IPS-NIHi11 (cell line): ENCODE measurements at places on chromosomes 4 and X.
A peak's percentile ranks its signal among the peaks of the same experiment; 100 is the strongest.

DNA sequence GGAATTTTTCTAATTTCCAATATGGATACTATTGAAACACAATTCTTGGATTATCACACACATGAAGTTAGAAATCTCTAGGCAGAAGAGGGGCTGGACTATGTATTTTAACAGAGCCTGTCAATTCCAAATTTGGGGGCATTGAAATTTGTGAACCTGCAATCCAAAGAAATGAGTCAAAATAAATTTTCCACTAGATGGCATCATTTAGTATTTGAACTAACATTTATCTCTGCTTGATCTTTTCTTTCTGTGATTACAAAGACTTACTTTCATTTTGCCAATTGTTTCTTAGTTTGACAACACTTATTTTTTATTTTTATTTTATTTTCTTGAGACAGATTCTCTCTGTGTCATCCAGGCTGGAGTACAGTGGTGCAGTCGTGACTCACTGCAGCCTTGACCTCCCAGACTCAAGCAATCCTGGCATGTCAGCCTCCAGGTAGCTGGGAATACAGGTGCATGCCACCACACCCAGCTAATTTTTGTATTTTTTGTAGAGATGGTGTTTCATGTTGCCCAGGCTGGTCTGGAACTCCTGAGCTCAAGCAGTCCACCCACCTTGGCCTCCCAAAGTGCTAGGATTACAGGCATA is 2.7 kb upstream of the PYURF start:
- no peak for DNase-seq

GRCh38 chrX:155086202-155086840 is 15.0 kb downstream of the BRCC3 start:
- DNase-seq = peak; percentile 38

DNA sequence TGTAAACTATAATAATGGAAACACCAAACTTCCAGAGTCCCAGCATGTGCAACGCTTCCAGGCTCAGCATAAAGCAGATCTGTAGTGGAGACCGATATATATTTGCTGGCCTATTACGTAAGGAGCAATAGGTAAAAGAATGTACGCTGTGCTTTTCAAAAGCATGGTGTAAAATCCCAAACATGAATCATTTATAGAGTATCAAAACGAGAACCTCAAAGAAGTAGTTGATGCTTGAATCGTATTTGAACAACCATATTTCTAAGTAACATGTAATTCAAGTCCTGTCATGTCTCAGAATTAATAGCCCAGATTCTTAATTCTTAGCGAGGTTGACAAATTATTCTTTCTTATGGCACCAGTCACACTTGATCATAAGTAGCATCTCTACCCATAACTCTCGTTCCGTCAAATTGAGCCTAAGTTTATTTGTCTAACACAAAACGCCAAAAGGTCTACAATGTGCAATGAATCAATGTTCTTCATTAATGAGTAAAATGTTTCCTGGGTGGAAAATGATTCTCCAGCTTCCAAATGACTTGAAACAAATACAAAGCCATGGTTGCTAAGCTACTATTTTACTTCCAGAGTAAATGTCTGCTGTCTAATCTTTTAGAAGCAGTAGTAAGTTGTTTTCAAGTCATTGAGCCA is 811.5 kb upstream of the FRG1 start:
- DNase-seq = no peak

DNA sequence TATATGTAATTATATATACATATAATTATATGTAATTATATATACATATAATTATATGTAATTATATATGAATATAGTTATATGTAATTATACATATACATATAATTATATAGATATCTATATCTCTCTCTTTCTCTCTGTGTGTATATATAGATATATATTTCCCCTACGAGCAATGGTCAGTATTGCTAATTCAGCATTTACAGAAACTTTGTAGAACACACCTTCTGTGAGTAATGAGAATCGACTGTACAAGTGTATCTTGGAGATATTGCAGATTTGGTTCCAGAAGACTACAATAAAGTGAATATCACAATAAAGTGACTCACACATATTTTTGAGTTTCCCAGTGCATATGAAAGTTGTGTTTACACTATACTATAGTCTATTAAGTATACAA is 33.7 kb downstream of the GALNTL6 start:
- DNase-seq = no peak

- no peak for DNase-seq
These were observed 6.9 kb upstream of the ARMCX4 start for GRCh38 chrX:101478366-101478765.

GRCh38 chrX:154321594-154321993 is 26.0 kb downstream of the TKTL1 start:
- DNase-seq = no peak

DNA sequence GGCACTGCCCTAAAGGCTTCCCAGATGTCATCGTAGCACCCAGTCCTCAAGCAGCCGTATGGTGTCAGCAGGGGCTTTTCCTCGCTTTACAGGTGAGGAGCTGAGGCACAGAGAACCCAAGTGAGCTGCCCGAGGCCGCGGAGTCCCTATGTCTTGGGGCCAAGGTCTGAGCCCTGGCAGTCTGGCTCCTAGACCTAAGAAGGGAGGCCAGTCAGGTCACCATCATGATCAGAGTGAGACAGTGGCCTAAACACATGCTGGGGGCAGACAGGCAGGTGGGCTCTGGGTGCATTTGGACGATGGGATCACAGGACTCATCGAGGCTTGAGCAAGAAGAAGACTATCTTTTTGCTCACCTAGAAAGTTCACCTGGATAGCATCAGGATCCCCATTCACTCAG is 94.9 kb downstream of the WFS1 start:
- no peak for DNase-seq

GRCh38 chr4:9685692-9686091 is 95.7 kb upstream of the DRD5 start:
- DNase-seq = no peak

DNA sequence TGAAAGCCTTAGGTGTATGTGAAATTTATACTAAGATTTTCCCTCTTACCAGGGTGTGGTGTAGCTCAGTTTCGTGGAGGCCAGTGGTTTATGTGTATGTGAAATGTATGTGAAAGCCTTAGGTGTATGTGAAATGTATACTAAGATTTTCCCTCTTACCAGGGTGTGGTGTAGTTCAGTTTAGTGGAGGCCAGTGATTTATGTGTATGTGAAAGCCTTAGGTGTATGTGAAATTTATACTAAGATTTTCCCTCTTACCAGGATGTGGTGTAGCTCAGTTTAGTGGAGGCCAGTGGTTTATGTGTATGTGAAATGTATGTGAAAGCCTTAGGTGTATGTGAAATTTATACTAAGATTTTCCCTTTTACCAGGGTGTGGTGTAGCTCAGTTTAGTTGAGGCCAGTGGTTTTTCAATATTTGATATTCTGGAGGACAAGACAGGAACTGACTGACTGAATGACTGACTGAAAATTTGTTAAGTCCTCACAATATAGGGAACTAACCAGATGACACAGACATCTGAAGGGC is 143.7 kb downstream of the NEXMIF start:
- no peak for DNase-seq

- DNase-seq = no peak
These were observed 239.6 kb upstream of the FAM47A start for GRCh38 chrX:34371754-34372153.

- DNase-seq = no peak
These were observed 29.0 kb downstream of the RNF4 start for GRCh38 chr4:2497931-2498330.

DNA sequence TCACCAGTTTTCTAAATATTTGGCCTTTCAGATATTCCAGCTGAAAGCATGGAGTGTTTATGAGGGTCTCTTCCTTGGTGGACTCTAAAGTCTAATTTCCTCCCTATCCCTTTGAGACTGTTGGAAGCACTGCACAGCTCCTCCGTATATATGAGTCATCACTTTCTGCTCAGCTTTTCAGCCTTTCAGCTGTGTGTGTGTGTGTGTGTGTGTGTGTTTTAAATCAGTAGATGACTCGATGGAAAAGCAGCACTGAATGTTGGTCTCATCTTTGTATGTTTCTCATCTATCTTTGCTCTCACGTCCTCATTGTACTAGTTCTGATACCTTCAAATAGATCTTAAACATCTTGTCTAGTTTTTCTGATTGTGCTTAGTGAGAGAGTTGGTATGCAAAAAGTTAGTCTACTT is 81.6 kb downstream of the ZFX start:
- DNase-seq = no peak

- no peak for DNase-seq
These were observed 71.0 kb upstream of the BMP2K start for GRCh38 chr4:78704981-78705683.

- no peak for DNase-seq
These were observed 222.6 kb upstream of the INTU start for GRCh38 chr4:127410201-127410600.

- DNase-seq = no peak
These were observed 89.8 kb downstream of the MRPL1 start for GRCh38 chr4:77952457-77952856.

GRCh38 chr4:112284662-112285411 is 867 bp downstream of the TIFA start:
- DNase-seq = peak; percentile 20

GRCh38 chr4:165204462-165204830 is 2.9 kb upstream of the KLHL2 start:
- no peak for DNase-seq

DNA sequence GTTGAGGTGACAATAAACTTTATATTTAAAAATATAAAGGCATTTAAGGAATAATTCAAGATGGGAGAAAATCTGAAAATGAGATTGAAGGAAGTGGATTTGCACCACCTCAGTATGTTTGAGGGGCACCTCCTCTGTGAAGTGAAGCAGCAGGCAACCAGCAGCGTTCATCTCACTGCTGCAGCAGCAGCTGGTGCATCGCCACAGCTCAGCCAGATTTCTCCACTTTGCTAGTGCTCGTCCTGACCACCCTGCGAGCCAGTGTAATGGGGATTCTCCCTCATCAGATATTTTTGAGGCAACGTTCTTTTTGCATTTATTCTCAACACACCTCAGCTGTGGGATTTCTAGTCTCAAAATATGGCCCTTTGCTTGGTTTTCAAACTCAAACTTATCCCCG is 13.9 kb downstream of the LRAT start:
- no peak for DNase-seq

DNA sequence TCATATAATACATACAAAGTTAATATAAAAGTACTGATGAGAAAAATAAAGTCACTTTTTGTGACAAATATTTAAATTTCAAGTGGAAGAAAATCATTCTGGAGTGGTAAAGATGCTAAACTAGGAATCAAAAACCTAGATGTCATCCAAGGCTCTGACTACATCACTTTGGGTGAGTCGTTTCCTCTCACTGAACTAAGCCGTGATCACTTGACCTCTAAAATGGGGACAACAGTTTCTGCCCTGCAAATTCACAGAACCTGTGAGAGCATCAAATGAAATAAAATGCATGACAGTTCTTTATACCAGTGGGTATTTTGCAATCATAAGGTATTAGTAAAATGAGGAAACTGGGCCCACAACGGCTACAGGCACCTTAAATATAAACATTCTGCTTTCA is 63.8 kb downstream of the PRDM5 start:
- DNase-seq = no peak

DNA sequence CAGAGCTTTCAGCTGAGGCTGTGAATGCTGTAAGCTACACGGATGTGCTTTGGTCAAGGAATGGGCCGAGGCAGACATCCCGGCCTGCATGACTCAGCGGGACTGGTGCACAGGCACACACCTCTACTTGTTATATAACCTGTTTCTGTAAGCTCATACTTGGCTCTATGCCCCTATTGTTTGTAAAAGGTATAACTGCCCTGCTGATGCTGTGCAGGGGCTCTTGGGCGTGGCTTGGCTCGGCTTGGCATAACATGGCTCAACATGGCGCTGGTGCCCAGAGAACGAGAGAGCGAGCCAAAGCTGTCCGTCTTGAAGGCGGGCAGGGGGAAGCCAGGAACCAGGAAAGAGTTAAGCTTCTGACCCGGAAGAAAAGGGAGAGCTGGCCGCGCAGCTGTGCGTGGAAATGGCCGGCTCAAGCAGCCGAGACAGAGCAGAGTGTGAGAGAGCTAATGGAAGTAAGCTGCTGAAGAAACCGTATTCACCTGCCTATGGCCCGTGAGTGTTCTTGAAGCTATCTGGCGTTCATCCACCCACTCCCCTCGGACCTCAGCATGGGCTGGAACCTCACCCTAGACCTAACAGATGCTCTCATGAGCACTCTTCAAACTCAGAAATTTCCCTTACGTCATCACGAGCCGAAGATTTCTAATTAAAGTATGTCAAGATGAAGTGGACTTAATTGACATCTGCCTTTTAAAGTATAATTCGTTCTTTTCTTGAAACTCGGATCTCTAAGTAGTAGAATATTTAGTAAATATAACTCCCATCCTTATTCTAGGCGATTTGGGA is 286.3 kb upstream of the AGA start:
- peak; percentile 14 for DNase-seq

GRCh38 chr4:13108096-13108495 is 376.0 kb downstream of the RAB28 start:
- DNase-seq = no peak

- no peak for DNase-seq
These were observed 340.3 kb upstream of the TRAM1L1 start for GRCh38 chr4:117425636-117426035.

DNA sequence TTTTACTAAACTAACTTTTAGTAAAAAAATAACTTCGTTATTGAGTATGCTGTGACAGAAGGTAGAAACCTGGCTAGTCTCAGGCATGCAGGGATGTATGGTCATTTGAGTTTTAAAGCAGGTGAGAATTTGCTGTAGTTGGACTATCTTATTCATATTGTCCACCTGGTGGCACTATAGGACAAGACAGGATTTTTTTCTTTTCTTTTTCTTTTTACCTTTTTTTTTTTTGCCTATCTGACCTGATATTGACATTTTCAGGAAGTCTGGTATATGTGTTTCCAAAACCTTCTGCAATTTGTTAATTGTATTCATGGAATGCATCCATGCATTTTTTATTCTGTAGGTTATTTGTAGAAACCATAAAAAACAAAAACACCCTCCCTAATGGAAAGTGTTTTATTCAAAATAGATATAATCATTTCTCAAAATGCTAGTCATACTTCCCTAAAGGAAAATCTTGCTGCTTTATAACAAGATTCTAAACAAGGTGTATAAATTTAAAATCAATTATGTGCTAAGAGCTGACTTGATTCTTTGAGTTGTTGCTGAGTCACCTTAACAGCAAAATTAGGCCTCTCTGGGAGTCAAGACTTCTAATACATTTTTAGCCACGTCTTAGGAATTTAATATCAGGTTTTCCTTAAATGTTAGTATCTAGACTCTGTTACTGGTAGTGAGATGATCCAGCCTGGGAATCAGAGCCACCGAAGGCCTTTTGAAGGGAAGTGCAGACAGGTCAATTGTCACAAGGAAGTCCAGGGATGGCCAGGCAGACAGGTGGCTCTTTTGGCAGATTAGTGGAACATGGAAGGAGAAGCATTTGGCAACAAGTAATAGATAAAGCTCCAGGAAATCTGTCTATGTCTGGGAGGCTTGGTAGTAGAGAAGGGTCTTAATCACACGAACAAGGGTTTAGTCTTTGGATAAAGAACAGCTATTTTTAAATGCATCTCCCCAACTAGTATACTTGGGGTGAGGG is 201.3 kb upstream of the GNPDA2 start:
- peak; percentile 37 for DNase-seq

DNA sequence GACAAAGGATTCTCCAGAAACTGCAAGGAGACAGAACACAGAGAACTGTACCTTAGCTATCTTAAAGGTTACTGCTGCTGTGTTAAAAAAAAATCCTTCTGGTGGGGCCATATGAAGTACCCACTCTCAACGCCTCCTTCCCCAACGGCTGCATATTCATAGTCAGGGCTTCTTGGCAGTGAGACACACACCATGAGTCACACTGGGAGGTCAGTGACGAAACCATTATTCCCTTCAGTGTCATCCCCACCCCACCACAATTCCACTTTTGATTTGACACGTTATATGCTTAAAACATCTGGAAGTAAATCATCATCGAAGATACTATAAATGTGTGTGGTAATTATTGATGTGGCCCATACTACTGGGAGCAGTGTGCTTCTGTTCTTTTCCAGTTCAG is 271.5 kb downstream of the LDB2 start:
- no peak for DNase-seq
